Neural progenitor cell (in vitro differentiated cells): ENCODE measurements at places on chromosomes 1 and 21. TPM values are rescaled to one million over a fixed set of nuclear protein-coding genes. Genes with fewer than 3 reads are reported as not detected.

CAPN9 gene
- total RNA-seq = 0.15 and 0.19 TPM in 2 replicates

LMOD1 gene
- 0.37 and 1.2 TPM in 2 replicates for total RNA-seq

LYPD8 gene
- total RNA-seq = not detected in 2 replicates

NEK7 gene
- 20.7 and 34.7 TPM in 2 replicates for total RNA-seq

PAPPA2 gene
- total RNA-seq = 0.17 and 0.65 TPM in 2 replicates

GSTM5 gene
- total RNA-seq = 0.62 TPM in 1 of 2 replicates, not detected in the other

DNA sequence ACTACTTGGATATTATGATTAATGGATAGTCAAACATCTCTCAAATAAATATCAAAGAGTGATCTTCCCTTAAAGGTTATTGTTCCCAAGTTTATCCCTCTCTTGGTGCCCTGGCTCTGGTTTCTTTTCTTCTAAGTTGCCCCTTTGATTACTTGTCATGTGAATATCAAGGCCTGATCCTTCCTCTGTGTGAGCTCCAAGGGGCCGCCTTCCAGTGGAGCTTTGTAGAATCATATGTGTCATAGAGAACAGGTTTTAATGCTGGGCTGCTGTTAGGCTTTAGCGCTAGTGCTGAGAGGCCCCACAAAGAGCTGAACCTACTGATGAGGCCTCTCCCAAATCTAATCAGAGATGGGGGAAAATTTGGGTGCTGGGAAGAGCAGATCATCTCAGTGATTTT, 25.5 kb downstream of the UCK2 start:
- no peak for DNase-seq

- DNase-seq = no peak
These were observed 171.5 kb upstream of the PALMD start for GRCh38 chr1:99474350-99474893.

DNA sequence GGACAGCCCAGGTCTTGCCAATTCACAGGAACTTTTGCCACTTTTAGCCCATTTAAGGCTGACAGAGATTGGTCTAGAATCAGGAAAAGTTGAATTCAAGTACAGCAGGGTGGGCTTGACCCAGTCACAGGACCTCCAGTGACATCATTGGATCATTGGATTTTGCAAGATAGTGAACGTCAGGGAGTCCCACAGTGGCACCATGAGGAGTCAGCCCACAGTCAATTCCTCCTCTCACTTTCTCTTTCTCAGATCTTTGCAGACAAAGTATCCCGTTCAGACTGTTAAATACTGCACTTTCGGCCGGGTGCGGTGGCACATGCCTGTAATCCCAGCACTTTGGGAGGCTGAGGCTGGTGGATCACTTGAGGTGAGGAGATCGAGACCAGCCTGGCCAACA, 57.9 kb upstream of the TLR5 start:
- DNase-seq = no peak

GRCh38 chr1:25451908-25452307, 21.2 kb downstream of the MACO1 start:
- no peak for DNase-seq

DNA sequence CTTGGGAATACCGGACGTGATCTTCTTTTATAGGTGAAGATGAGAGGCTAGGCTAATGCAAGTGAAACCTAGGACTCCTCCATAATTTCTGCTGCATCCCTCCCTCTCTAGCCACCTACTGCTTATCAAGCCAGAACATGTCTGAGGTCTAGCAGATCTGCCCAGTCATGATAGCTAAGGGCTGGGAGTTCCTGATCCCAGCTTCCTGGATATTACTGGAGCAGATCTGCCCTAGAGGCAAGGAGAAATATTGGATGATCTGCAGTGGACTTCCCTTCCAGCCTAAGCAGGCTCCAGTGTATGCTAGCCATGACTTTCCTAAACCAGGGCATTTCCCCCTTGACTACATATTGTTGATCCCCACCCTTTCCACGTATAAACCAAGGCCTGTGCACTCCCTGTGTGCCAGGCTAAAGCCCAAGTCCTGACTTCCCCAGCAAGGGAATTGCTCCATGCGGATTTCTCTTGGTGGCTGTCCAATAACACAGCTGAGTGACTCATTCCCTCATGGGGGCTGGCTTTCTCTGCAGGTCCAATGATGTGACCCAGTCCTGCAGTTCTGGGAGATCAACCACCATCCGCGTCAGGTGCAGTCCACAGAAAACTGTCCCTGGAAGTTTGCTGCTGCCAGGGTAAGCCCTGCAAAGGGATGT, 15.5 kb upstream of the SARS1 start:
- DNase-seq = no peak

GRCh38 chr1:21051177-21051825, 125.4 kb downstream of the EIF4G3 start:
- no peak for DNase-seq

GRCh38 chr1:84892705-84893618, at the start of gene LPAR3:
Gene LPAR3 (minus strand): TSS chr1:84893206. CDS start chr1:84866120, 27,086 bp downstream.
- DNase-seq = peak; percentile 92

GRCh38 chr1:42359466-42359865, 21.1 kb upstream of the RIMKLA start:
- no peak for DNase-seq

GRCh38 chr1:46506470-46507219, 17.0 kb downstream of the DMBX1 start:
- no peak for DNase-seq

GRCh38 chr1:206725109-206725963, 40.6 kb downstream of the MAPKAPK2 start:
- DNase-seq = peak; percentile 65

- peak; percentile 70 for DNase-seq
These were observed 24.1 kb downstream of the PIGM start for GRCh38 chr1:160007577-160008200.

- no peak for DNase-seq
These were observed 840 bp upstream of the HEATR1 start for GRCh38 chr1:236604905-236605806.

DNA sequence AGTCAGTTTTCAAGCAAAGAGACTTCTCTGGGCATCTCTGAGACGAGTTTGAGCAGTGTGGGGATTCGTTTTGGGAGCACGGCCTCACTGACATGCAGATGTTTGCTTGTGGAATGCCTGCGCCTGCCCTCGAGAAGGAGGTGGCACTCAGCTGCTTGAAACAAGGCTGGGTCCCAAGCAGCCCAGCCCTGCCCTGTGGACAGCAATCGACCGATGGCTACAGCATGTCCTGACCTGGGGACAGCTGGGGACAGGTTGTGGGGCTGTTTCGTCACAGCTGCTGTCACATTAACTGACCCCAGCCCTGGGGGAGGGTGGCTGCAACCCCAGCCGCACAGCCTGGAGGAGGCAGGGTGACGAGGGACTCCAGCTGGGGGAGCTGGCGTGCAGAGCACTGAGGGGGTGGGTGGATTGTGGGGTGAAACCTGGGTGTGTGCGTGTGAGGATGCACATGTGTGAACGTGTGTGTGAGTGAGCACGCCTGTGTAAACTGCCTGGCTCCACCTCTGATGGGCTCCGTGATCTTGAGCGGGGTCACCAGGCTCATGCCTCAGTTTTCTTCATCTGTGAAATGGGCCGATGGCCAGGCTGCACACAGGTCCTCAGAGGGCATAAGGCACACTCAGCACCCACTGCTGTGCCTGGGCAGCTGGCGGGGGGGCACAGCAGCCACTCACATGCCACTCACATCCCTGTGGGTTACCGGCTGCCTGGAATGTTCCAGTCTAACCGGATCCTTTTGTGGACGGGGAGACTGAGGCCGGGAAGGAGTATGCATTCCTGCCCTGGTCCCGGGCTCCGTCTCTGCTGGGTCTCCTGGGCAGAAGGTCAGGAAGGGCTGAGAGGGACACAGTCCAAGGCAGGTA, 49.3 kb downstream of the COL18A1 start:
- no peak for DNase-seq

- no peak for DNase-seq
These were observed 37.2 kb upstream of the SLC9A1 start for GRCh38 chr1:27192039-27192529.

DNA sequence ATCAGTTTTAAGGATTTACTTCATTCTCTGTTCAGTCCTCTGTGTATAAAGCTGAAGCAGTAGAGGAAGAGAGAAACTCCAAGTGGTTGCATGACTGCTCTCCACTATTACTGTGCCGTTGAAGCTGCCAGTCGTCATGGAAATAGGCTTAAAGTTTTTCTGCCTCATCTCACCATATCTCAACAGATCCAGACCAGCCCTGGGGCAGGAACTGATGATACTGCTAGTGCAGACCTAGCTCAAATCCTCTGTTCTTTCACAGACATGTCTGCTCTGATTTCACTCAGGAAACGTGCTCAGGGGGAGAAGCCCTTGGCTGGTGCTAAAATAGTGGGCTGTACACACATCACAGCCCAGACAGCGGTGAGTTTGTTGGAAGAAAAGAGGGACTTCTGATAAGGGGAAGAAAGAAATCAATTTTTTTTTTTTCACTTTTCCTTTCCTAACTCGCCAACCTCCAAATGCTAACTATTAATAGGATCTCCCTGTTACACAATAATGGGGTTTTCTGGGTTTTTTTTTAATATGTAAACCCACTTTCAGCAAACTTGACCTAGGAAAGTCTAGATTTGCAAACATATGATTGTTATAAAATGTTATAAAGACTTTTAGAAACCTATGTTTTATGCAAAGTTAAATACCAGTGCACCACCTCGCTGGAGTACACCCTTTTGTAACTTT, 22.2 kb upstream of the STRIP1 start:
- DNase-seq = no peak

DNA sequence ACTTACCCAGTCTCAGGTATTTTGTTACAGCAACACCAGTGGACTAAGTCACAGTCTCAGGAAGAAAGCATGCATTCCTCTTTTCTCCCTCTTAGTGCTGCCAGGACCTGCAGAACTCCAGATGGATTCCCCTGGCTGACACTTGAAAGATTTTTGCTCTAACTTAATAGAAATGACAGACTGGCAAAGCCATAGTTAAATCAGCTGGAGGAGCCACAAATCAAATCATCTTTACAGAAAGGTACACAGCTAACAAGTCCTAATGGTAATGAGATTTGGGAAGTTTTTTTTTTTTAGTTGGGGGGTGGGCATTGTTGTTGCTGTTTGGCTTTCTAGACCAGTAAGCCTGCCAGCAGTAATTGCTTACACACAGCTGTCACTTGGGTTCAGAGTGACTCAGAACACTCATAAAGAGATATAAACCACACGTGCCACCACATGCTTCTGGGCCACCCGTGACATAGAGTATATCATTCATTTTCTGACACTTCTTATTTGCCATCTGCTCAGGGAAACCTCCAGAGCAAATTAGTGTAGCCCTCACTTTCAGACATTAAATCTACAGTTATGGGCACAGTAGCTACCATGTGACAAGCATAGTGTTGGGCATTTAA, 72.4 kb downstream of the FH start:
- DNase-seq = no peak

DNA sequence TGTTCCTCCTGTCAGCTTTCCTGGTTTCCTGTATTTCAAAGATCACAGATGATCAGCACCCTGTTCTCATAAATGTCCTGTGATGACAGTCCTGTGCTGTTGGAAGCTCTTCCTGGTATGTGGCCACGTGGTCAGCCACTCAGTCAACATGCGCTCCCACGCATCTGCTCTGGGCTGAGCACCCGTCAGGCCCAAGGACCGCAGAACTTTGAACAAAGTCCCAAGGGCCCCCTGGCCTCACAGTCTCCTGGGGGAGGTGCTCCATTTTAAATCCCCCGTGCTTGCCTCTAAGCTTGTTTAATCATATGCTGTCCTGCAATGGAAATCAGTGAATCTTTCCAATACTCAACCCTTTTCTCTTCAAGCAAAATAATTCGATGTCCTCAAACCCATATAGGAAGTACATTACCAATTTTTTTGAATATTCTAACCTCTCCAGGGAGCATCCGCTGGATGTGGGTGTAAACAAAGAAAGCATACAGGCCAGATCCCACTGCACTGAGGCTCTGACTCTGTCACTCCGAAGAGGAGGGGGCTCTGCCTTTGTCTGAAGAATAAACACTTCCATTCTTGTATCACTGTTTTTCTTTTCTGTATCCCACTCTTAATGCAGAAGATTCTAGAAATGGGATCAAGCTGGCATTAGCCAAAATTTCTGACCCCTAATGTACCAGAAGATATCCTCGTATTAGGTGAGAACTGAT, 250.3 kb downstream of the SDCCAG8 start:
- no peak for DNase-seq

GRCh38 chr1:8873001-8873400, 5.5 kb downstream of the ENO1 start:
- DNase-seq = no peak

DNA sequence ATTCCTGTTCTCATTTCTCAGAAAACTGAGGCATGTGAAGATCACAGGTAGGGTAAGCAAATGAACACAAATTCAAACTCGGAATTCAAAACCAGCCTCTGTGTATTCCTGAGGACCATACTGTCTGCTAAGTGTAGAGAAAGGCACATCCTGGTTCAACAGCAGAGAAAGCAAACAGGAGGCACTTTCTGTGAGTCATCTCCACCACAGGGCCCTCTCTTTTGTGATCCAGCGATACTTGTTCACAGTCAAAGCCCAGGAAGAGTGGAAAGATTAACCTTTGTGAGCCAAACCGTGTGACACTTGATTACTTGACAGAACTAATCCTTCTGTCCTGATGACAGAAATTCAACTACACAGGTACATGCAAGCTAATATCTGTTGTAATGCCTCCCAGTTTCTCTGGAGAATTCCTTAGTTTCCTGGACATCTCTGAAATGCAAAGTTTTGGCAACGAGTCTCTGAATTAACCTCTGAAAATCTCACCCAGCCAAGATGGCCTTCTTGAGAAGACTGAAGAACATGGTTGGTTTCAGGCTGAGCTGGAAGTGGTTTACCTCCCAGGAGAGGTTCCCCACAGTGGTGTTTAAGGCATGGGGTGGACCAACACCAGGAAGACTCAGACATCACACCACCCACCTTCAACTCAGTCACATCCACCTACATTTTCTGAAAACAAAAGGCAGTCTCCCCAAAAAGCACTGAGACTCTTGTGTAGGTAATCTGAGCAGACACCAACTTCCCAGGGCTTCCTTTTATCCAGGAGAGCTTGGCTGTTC, 98.2 kb upstream of the ERG start:
- DNase-seq = no peak

GRCh38 chr21:44407493-44407892, 47.8 kb upstream of the LRRC3 start:
- peak; percentile 0 for DNase-seq

DNA sequence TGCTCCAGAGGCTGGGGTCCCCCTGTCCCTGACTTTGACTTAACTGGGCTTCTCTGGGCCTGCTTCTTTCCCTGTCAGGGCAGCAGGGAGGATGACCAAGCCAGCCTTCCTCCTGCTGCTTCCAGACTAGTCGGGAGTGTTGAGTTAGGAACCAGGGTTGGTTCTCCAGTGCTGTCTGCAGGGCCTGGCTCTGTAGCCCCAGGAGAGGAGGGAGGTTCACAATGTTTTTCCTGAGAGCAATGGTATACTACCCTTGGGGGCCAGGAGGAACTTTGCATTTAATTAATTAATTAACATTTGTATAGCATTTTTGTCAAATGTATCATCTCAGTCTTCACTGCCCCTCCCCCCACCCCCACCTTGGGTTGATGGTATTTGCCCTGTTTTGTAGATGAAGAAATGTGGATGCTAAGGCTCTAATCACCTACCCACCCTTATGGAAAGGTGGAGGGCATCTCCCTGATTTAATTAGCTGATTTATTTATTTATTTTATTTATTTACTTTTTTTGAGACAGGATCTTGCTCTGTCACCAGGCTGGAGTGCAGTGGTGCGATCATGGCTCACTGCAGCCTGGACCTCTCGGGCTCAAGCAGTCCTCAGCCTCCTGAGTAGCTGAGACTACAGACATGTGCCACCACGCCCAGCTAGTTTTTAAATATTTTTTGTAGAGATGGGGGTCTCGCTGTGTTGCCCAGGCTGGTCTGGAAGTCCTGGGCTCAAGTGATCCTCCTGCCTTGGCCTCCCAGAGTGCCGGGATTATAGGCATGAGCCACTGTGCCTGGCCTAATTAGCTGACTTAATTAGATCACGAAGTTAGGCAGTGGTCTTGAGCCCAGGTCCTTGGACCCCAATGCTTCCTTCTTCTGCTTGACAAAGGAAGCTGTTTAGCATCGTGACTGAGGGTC, 6.6 kb downstream of the H6PD start:
- DNase-seq = no peak
